ENCODE measurements at places on chromosomes 1 and 21. TPM values are rescaled to one million over a fixed set of nuclear protein-coding genes. Genes with fewer than 3 reads are reported as not detected.

The TPRG1L gene
- 28.4 TPM for total RNA-seq

The DTL gene
- total RNA-seq = 20.4 TPM

The CLEC20A gene
- total RNA-seq = not detected

The CLCNKB gene
- total RNA-seq = 0.07 TPM

The F13B gene
- total RNA-seq = 0.08 TPM

The PIGR gene
- total RNA-seq = not detected

The TEDDM1 gene
- total RNA-seq = not detected

The CCDC27 gene
- not detected for total RNA-seq

The CHIA gene
- not detected for total RNA-seq

The ADAMTS4 gene
- total RNA-seq = 0.01 TPM

The PTPN22 gene
- not detected for total RNA-seq

The ARTN gene
- 0.33 TPM for total RNA-seq

The RABGGTB gene
- 59.1 TPM for total RNA-seq

The PTGFR gene
- not detected for total RNA-seq

The SGIP1 gene
- not detected for total RNA-seq

The C1orf226 gene
- 0.84 TPM for total RNA-seq

The LEPR gene
- total RNA-seq = 2.6 TPM

The GJA5 gene
- total RNA-seq = not detected

The NAXE gene
- total RNA-seq = 141 TPM

The SLC30A10 gene
- total RNA-seq = 0.03 TPM

The UTS2 gene
- not detected for total RNA-seq

The SIM2 gene
- 6.1 TPM for total RNA-seq

The RNF207 gene
- total RNA-seq = 13.8 TPM

The SH3BP5L gene
- 19.6 TPM for total RNA-seq

The EDARADD gene
- total RNA-seq = 3.8 TPM

Measured in A549 treated with AZD2906 at 1 μM for 4 hours (cell line).